ENCODE measurements at places on chromosomes 5 and 9.

DNA sequence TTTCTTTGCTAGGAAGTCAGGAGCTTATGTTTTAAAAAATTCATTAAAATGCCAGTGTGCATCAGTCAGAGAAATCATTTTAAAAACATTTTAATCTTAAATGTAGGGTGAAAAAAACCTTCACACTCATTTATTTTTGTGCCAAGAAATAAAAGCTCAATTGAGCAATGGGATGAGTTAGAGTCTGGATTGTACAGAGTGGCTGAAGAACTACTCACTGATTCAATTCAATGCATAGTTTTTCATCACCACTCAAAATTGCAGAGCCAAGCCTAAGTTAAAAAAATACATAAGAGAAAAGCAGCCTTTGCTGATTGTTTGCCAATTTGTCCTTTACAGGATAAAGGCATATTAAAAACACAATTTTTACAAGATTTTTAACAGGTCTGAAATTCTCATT is 168.2 kb upstream of the DMRTA1 start:
- DNase-seq, result no peak

- no peak for DNase-seq
These were observed 13.9 kb upstream of the SGCD start for GRCh38 chr5:156312897-156313694.

DNA sequence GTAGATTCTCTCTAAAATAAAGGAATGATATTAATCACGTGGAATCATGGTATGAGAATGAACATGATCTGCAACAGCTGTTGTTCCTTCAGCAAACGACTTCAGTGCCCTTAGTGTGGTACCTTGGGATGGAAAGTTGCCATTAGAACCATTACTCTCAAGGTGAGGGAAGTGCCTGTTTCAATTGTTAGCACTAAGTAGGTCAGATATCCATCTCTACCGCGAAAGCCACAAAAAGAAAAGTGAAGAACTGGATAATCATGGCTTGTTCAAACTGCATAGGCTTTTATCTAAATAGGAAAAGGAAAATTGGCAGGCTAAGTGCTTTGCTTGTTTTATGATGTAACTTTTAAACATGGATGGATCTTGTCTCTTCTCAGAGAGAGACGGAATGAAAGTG is 380.7 kb downstream of the MRPS30 start:
- no peak for DNase-seq

- no peak for DNase-seq
These were observed 30.0 kb downstream of the GFPT2 start for GRCh38 chr5:180323160-180323559.

GRCh38 chr5:61279725-61280124 is 52.3 kb upstream of the ZSWIM6 start:
- no peak for DNase-seq

DNA sequence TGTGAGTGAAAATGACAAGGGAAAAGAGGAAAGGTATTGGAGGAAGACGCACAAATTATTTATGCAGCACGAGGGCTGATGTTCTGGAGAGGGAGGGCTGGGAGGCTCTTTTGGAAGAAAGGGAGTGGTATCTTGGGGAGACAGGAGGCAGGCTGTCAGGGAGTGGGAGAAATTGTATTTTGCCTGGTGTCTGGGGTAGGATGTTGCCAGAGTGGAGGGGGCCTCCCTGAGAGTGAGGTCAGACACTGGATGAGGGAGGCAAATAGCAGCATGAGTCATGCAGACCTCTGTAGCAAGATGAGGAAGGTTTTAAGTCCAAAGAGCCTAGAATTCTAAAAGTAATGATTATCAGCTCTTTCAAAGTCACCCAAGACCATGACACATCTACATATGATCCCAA is 158.0 kb downstream of the DMRT2 start:
- DNase-seq, result no peak

GRCh38 chr5:179533024-179533423 is 17.3 kb upstream of the RUFY1 start:
- DNase-seq, result no peak

DNA sequence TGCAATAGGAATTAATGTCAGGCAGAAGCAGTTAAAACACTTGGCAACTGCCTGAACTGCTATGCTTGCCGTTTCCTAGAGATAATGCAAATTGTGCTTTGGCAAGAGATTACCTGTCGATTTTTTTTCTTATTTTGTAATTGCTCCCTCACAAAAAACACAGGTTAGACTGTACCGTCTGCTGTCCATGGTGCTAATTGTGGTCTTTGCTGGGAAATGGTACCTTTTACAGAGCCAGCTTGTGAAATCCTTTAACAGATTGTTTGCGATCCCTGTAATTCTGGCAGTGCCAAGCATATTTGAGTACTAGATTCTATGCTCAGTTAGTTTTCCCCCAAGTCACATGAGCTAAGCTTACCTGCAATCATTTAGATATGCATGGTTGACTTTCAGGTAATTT is 2125.8 kb upstream of the WWC1 start:
- DNase-seq, result no peak

- no peak for DNase-seq
These were observed at the start of gene IFNW1 for GRCh38 chr9:21141427-21141882. Gene IFNW1, minus strand, starts transcription at chr9:21141832. Its CDS starts 262 bp downstream, at chr9:21141570.

DNA sequence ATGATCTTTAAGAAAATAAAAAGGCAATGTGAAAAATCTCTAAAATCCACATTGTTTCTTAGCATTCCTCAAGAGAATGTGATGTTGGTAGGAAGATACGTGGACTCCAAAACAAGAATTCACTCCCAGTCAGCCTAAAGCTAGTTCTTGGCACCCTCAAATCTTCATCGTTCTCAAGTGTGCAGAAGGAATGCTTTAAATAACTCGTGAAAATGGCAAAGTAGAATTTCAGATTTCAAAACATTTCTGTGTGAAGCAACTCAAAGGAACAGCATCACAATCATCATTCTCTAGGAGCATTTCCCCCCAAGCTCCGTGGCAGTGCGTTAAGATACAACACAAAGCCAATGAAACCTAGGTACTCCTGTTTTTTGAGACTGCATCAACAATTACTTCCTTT is 185.1 kb upstream of the DMAC1 start:
- no peak for DNase-seq

GRCh38 chr5:88251048-88251711 is 17.5 kb downstream of the TMEM161B start:
- DNase-seq, result no peak

DNA sequence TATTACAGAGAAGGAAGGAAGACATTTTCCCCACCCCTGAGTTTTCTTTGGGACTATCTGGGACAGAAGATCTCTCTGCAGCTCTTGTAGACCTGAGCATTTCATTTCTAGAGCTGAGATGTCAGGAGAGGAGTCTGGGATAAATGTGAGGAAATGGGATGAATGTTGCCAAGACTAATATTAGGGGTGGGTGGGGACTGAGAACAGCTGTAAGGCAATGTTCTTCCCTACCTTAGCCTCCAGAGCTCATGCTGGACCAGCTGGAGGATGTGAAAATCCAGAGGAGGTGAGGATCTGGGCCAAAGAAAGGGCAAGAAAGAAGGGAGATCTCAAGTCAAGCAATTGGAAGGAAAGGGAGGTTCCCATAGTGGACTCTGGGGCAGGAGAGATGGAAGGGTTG is 23.1 kb upstream of the FOXD1 start:
- no peak for DNase-seq

DNA sequence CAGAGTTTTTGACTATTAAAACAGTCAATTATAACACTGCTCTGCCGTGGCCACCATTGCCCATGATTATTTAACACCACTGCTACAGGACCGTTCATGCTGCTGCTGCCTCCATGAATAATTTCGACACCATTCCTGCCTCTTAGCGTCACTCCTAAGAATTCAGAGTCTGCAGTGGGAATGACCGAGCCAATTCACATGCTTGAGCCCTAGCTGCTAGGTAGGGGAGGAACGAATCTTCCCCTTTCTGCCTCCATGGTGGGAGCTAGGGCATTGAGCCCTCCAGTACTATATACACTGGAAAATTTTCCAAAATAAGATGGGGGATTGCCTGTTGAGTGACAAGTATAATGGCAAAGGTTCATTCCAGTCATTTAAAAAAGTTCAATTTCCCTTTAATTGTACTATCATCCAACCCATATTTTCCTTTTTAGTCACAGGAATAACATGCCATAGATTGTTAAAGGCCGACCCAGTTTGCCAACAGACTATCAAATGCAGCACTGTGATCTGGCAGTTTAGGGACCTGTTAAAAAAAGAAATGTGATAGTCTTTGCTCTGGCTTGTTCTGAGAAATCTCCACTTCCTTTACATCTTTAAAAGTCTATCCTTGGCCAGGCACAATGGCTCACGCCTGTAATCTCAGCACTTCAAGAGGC is 13.5 kb upstream of the B4GALT1 start:
- DNase-seq, result no peak

GRCh38 chr9:9556865-9557803 is 1055.7 kb downstream of the PTPRD start:
- DNase-seq, result no peak

DNA sequence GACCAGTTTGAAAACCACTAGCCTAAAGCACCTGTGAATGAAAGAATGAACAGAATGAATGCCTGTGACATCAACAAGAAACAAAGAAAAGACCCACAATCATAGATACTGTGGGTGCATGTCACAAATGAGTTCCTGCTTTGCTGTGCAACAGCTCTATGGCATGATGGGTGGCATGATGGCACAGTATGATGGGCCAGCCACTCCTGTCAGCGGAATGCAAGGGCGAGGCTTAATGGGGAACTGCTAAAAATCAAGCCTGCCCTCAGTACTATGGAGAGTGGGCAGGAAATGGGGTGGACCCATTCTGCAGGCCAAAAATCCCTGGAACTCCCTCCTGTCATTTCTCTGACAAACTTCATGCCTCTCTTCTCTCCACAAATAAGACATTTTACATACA is 89.0 kb downstream of the DCP2 start:
- DNase-seq, result no peak

DNA sequence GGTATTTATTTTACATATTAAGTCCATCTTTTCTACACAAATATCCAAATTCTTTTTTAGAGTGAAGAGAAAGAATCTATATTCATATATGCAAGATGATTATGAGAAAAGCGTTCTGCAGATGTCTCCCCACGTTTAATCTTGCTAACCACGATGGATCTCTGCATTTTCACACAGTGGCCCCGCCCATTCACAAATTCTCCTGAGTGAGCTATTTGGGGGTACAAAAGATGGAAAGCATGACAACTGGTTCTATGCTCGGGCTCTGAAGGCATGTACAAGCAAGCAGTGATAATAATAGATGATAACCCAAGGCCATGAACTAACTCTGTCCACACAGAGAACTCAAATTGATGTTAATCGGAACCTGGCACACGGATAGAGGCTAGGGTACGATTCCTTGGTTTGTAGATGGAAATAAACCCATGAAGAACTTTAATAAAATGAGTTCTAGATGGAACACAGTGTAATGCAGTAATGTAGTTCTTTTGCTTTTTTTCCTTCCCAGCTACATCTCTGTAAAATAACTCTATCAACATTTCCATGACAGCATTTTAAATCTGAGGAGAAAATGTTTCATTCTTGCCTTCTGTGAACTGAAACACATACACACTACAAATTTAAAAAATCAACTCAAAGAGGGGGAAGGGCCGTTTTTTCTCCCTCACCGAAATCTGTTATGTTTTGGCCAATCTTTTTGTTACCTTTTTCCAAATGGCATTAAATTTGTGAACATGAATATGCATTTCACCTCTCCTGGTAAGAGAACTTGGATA is 851.7 kb upstream of the DMAC1 start:
- no peak for DNase-seq

- no peak for DNase-seq
These were observed 54.3 kb downstream of the ADGRV1 start for GRCh38 chr5:90612919-90613318.

- no peak for DNase-seq
These were observed 2.9 kb downstream of the AGPAT2 start for GRCh38 chr9:136684339-136684738.

DNA sequence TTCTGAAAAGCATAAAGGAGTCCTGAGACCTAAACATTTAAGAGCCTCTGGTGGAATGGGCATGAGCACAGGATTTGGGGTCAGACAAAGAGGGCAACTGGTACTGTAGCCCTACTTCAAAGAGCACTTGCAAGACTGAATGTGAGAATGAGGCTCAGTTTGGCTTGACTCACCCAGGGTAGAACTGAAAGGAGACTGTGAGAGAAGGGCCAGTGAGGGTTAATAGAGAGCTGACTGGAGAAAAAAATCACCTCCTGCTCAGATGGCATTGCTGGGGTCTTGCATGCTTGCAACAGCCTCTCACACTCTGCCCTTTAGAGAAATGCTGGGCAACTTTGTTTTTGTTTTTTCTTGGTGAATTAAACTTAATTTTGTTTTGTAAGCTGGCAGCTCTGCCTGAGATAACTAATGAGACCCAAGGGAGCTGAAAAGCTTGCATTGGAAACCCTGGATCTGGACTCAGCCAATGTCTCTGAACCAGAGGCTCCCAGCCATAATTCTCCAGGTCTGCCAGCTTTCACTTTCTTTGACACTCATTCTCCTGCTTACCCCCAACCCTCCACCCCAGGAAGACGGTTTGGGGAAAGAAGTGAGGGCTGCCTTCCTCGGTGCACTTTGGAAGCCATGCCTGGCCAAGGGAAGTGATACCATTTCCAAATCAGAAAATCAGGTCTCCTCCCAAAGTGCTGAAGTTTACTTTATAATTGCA is 161.1 kb upstream of the PANK3 start:
- no peak for DNase-seq

DNA sequence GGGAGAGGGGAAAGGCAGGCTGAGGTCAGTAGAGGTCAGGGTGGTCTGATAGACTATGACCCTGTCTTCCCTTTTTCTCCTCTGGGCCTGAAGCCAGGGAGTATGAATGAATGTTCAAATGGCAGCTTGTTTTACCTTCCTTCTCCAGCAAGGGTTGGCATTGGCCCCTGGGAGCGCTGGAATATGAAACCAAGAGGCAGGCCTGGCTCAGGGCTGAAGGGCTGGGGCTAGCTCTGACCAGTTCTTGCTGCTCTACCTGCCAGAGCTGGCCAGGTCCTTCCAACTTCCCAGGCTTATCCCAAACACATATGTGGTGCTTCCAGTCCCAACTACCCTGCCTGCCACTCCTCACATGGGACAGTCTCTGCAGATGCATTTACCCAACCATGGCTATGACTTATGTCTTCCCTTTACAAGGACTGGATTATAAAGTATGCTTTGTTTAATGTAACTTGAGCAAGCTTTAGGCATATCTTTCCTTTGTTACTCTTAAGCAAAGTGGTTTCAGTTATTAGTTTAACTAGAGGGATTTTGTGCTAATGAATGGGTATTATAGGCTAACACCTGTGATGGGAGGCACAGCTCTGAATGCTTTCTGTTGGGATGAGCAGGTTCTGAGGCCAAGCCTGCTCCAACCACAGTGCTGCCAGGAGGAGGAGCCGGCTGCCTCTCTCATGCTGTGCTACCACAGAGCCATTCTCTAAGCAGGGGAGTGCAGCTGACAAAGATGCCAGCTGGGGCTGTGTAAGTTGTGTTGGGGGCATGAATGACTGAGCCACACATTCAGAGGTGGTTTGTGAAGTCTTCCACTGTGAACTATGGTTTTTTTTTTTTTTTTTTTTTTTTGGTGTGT is 6.1 kb downstream of the CCNI2 start:
- DNase-seq, result no peak

GRCh38 chr5:36494028-36494427 is 112.4 kb upstream of the SLC1A3 start:
- no peak for DNase-seq

- DNase-seq, result no peak
These were observed 524.5 kb upstream of the RGMB start for GRCh38 chr5:98248949-98249348.

Measured in stimulated activated CD8-positive, alpha-beta memory T cell treated with anti-CD3 and anti-CD28 coated beads, Interleukin-7, amount 100 ng/mL, for 1 hour (primary cell).